ENCODE measurements at places on chromosomes 13 and 19.

GRCh38 chr13:38590230-38590629 lies 96.6 kb upstream of the FREM2 start:
- DNase-seq: no peak

DNA sequence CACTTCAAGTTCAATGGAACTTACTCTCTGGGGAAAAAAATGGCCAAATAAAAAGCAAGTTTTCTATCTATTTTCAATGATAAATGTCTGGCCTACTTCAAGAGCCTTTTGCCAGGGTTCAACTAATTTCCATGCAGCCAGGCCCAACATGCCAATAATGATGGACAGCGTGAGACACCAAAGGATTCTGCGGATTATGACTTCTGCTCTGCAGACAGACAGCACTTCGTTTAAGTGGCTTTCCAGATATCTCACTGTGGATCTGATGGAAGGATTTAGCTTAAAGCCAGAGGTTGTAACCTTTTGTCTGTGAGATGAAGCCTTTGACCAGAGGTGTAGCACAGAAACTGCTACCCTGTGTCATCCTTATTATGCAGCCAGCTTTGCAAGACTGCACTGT lies 614.2 kb downstream of the DCT start:
- DNase-seq: no peak

GRCh38 chr13:48750588-48751383 lies 97.1 kb downstream of the CYSLTR2 start:
- no peak for DNase-seq

- DNase-seq: no peak
Observed at GRCh38 chr13:106522898-106523525, 12.4 kb downstream of the EFNB2 start.

GRCh38 chr19:32407004-32407992 lies 1.7 kb downstream of the DPY19L3 start:
- DNase-seq: no peak

DNA sequence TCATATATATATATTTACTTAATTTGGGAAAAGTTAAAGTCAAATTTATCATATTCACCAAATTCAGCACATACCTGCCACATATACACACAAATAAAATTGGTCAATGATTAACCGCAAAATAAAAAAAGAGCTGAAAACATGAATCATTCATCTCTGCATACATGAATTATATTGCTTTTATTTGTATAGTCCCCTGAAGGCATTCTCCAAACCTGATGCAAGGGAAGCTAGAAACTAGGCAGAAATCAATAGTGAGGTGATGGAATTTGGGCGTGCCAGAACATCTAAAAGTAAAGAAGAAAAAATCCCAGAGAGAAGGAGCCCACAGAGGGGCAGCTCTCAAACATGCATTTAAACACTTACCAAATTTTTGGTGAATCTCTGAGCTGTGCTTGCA lies 60.1 kb downstream of the UFM1 start:
- DNase-seq: no peak

DNA sequence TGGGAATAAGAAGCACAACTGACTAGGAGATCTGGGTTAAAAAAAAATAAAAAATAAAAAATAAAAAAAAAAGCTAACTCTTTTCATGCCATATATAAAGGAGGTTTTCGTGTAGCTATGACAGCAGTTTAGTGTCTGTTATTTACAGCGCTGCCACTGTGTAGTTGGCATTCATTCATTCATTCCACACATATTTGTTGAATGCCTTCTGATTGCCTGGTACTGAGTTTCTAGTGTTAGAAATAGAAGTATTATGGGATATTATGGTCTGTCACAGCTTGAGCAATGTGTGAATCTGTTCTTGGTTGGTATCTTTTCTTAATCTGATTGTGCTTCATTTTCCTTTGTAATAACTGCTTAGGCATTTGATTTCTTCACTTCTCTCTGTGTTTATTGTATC lies 237.4 kb downstream of the NBEA start:
- no peak for DNase-seq

DNA sequence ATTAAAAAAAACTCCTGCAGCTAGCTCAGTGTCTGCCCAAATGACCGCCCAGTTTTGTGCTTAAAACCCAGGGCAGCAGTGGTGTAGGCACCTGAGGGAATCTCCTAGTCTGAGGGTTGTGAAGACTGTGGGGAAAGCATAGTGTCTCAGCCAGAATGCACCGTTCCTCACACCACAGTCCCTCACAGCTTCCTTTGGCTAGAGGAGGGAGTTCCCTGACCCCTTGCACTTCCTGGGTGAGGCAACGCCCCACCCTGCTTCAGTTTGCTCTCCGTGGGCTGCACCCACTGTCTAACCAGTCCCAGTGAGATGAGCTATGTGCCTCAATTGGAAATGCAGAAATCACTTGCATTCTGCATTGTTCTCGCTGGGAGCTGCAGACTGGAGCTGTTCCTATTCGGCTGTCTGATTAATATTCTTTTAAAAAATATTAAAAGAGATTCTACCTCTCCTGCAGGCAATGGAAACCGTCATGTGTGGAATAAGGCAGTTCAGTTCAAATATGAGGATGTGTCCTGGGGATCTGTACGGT lies 645.7 kb downstream of the FGF9 start:
- no peak for DNase-seq

GRCh38 chr13:39915418-39915817 lies 260.0 kb downstream of the COG6 start:
- DNase-seq: no peak

DNA sequence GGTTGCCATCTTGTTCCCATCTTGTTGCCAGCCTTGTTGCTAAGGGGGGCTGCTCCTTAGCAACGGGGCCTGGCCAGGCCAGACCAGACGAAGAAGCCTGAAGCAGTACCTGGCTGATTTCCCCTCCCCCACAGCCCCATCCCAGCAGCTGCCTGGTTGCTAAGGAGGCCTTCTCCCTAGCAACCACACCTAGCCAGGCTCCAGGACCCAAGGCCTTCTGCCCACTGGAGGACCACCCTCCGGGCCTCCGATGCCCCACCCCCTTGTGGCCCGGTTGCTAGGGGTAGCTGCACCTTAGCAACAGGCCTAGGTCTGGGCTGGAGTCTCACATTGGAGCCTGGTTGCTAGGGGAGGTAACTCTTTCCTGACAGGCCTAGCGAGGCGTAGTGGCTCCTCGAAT lies 3.9 kb downstream of the PRRG2 start:
- DNase-seq: no peak

Measured in activated gamma-delta T cell (primary cell).